Activated T-helper 1 cell treated with Interleukin-2 at 50 U/mL for 16 hours (primary cell): ENCODE measurements at places on chromosomes 5 and 9.

- DNase-seq: no peak
Observed at GRCh38 chr5:147369742-147370374, 135.0 kb downstream of the STK32A start.

- DNase-seq: no peak
Observed at GRCh38 chr9:91150998-91151717, 210.6 kb downstream of the AUH start.

DNA sequence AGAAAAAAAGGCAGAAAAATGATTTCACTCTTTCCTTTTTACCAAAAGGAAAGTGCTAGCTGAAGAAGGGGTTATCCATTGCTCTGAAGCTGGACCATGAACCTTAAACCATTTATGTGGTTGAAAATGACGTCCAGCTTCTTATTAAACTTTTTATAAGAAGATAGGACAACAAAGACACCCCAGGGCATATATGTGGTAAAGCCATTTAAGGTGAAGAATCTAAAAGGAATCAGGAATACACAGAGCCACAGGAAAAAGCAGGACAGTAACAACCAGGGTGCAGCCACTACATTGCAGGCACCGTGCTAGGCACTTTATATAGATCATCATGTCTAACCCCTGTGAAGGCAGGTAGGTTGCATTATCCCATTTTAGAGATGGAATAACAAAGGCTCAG is 42.1 kb downstream of the RASEF start:
- no peak for DNase-seq

DNA sequence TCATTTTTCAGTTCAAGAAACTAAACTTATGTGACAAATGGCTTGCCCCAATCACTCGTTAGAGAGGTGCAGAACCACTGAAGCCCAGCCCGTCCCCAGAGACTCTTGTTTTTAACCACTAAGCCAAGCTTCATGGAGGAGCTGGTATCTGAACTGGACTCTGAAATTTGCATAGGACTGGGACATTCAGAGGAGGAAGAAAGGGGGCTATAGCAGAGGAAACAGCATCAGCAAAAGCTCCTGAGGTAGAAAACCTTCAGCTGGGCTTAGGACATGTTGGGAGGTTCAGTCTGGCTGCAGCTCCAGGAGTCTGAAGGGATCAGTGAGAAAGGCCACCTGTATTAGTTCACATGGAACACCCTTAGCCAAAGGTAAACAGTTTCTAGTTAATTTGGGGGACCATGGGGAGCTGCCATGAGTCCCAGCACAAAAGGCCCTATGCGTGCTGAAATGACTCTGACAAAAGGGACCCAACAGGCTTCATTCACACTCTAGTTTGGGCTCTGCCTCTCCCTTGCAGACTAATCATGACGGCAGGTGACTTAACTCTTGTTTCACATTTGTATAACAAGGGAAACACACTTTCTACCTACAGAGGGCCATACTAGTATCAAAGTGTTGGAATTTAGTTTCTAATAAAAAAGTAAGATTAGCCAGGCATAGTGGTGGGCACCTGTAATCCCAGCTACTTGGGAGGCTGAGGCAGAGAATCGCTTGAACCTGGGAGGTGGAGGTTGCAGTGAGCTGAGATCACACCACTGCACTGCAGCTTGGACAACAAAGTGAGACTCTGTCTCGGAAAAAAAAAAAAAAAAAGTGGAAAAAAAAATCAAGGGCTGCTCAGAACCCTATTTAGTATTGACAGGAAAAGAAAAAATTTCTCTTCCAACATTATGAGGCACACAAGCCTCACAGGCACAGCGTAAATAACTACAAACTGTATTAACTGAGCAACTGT is 10.2 kb downstream of the FBXO10 start:
- DNase-seq: no peak
